Fibroblast of mammary gland (primary cell): ENCODE measurements at places on chromosomes 2 and 18.
A peak's percentile ranks its signal among the peaks of the same experiment; 100 is the strongest.

- no peak for DNase-seq
Measured at GRCh38 chr2:200469708-200470211, 40.1 kb downstream of the KCTD18 start.

DNA sequence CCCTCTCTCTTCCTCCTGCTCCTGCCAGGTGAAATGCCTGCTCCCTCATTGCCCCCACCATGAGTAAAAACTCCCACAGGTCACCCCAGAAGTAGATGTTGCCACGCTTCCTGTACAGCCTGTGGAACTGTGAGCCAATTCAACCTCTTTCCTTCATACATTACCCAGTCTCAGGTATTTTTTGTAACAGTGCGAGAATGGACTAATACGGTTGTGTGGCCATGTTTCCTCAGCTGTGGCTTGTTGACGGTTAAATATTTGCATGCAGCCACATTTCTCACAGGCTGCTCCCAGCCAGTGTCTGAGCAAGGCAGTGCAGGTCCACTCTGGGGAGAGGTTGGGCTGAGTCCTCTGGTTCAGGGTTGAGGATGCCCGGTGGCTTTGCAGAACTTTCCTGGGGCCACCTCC lies 27.8 kb upstream of the COPS8 start:
- no peak for DNase-seq

GRCh38 chr2:12173271-12173942 lies 427.0 kb downstream of the LPIN1 start:
- peak; percentile 28 for DNase-seq

DNA sequence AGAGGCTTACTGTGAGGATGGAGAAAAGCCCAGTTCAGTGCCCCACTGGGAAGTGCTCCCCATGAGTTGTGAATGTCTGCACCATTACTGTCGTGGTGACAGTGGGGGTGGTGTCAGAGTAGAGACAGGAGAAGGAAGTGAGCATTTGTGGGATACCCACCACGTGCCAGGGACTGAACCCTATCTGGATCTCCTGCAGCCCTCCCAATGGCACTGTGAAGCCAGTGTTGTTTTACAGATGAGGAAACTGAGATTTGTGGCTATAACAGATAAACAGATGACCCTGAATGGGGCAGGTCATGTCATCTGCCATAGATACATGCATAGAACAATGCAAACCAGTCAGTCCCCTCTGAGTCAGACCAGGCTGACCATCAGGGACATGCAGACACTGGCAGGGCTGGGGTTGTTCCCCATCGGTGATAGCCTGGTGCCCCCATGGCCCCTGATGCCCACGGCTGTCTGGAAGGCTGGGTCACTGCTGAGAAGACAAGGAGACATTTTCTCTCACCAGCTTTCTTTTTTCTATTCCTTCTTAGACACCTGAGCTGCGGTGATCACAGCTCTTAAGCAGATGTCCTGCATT lies 60.8 kb downstream of the EMILIN2 start:
- no peak for DNase-seq

DNA sequence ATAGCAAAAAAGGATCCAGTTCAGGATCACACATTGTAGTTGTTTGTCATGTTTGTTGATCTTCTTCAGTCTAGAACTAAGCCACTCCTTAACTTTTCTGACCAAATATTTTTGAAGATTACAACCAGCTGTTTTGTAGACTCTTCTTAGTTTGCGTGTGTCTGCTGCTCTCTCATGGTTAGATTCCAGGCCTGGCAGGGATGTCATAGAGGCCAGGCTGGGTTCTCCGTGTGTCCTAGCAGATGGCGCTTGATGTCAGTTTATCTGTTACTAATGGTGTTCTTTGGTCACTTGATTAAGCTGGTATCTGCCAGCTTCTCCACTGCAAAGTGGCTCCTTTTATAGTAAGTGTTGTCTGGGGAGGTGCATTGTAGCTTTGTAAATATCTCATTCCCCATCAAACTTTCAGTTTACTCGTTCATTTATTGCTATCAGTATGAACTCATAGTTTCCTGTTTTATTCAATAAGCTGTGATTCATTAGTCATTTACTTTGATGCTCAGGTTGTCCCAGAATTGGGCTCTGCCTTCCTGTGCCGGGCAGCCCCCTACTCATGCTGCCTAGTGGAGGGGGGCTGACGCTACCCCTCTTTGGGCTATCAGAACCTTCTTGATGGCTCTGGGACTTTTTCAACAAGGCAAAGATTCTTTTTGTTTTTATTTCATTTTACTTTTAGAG lies 42.1 kb downstream of the GRHL1 start:
- DNase-seq = peak; percentile 58

DNA sequence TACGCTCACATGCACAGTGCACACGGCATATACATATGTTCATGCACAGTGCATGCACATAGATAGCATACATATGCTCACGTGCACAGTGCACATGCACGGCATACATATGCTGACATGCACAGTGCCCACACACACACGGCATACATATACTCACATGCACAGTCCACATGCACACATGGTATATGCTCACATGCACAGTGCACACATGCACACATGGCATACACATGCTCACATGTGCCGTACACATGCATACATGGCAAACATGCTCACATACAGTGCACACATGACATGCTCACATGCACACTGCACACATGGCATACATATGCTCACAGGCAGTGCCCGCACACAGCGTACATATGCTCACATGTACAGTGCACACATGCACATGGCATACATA lies 97.7 kb upstream of the CTDP1 start:
- no peak for DNase-seq

DNA sequence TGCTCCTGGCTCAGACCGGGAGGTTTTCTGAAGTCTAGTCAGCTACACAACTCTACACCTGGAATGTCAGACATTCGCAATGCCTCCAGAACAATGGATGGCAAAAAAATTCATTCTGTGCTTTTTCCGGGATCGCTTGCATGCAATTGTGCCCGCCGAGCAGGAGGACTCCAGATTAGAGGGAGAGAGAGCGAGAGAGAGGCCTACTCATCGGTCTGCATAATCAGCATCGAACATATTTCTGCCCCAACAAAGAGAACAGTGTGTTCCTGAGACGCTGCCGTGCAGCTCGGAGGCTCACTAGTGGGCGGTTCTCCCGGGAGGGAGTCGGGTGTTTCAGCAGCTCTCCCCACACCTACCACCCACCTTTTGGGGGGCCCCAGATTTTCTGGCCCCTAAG lies 117.1 kb downstream of the KLHL29 start:
- DNase-seq = no peak
